NCI-H1417 treated with DMSO at 0.1 percent for 48 hours (cell line): ENCODE measurements at places on chromosomes 11 and 22.

DNA sequence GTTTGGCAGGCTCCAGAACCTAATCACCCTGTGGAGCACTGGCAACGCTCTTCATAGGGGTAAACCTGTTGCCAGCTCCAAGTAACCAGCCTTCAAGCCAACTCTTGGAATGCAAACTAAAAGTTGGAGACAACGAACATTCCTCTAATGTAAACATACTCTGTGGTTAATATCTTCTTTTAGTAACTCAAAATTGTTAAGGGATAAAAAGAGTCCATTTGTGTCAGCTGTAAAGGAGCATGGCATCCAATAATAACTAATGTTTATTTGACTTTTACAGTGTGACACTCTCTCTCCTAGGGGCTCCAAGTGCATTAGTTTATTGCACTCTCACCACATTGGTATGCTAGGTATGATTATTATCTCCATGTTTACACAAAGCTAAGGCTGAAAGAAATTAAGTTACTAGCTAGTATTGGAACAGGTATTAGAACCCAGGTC, 31.0 kb upstream of the AMOTL1 start:
- DNase-seq: no peak

- no peak for DNase-seq
Measured at GRCh38 chr11:44010789-44011251, 37.0 kb upstream of the ACCSL start.

DNA sequence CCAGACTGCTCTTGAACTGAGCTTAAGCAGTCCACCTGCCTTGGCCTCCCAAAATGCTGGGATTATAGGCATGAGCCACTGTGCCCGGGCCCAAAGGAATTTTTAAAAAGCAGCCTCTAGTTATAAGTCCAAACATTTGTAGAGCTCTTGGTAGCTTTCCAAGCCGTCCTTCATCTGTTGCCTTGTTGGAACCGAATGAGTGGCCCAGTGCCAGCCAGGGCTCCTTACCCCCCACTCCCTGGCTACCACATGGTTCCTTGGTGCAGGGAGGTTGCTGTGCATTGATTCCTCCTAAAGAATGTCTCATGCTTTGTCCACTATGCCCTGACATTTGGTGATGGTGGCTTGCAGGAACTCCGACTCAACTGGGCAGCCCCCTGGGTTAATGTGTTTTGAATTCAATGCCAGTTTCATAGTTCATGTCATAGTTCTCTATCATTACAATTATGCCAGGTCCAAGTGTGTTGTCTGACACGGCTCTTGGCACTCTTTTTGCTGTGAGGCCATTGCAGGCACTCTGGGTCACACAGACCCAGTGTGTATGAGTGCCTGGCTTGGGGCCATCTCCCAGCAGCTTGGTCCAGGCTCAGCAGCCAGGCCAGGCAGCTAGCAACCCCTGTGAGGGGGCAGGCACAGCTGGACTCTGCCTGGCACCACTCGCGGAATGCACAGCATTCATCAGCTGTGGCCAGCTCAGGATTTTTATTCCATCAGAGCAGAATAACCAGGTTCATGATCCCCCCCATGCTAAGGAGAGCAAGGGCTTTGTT, 13.3 kb upstream of the MICALL1 start:
- DNase-seq: no peak

- no peak for DNase-seq
Measured at GRCh38 chr22:27194096-27194748, 536.8 kb downstream of the MIAT start.

- DNase-seq: no peak
Measured at GRCh38 chr11:128903248-128904061, 12.3 kb downstream of the KCNJ5 start.

GRCh38 chr22:32803020-32803737, 1.7 kb downstream of the TIMP3 start:
- no peak for DNase-seq

GRCh38 chr11:134244593-134244992, 8.6 kb downstream of the THYN1 start:
- DNase-seq: no peak

- DNase-seq: no peak
Measured at GRCh38 chr11:64803846-64804345, 882 bp upstream of the MAP4K2 start.

GRCh38 chr11:69134957-69135356, 20.8 kb upstream of the SMIM38 start:
- no peak for DNase-seq

GRCh38 chr11:96388891-96389719, 607 bp downstream of the CCDC82 start:
- no peak for DNase-seq

- DNase-seq: no peak
Measured at GRCh38 chr22:44583854-44584253, 85.8 kb upstream of the RTL6 start.

DNA sequence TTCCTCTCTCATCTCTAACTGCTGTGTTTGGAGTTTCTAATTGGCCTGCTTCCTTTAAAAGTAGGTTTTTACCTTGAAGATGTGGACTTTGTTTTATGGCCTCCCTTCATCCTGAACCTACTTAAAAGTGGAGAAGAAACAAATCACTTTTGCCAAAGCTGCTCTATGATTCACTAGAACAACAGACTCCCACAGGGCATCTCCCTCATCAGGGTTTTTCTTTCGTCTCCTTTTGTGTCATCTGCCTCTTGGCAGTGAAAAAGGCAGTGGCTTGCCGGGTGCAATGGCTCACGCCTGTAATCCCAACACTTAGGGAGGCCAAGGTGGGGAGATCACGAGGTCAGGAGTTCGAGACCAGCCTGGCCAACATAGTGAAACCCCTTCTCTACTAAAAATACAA, 186.6 kb upstream of the MTNR1B start:
- no peak for DNase-seq

DNA sequence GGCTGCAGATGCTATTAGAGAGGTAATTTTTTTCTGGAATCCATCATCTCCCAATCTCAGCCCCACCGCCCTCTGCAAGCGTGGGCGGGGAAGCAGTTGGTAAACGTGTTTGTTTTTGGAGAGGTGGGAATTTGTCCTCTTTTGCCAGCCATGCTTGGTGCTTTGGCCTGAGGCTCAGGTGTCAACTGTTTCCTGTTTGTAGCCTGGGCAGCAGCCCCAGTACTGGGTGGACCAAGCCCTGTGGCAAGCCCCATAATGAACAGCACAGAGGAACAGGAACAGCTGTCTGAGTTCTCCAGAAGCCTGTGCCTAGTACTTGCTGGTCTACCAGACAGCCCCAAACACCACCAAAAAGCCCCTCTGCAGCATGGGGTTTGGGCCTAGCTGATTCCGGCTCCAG, 39.6 kb downstream of the POU2F3 start:
- DNase-seq: no peak
